ENCODE measurements at places on chromosomes 6 and 20.

DNA sequence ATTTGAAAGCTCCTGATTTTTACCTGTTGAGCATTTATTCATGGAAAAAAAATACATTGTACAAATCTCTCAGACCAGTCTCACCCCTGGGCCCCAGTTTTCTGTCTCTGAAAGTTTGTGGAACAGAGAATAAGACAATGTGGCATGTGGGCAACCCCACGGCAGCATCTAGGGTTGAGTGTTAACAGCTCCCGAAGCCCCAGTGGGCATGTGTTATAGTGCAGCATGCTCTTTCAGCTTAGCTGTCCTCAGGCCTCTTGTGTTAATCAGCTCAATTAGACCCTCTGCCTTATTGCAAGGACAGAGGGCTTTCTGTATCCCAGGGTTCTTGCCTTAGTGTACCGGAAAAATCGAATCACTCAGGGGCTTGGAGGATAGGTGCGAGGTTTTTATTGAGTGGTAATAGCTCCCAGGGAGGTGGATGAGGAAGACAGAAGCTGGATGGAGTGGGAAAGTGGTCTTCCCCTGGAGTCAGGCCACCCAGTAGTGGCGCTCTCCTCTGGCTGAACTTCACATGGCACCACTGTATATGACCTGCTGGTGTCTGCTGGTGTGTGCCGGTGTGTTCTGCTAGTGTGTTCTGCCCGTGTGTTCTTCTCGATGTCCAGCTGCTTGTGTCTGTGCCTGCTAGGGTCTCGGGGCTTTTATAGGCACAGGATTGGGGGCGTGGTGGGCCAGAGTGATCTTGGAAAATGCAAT lies 382.8 kb downstream of the EPM2A start:
- no peak for DNase-seq

DNA sequence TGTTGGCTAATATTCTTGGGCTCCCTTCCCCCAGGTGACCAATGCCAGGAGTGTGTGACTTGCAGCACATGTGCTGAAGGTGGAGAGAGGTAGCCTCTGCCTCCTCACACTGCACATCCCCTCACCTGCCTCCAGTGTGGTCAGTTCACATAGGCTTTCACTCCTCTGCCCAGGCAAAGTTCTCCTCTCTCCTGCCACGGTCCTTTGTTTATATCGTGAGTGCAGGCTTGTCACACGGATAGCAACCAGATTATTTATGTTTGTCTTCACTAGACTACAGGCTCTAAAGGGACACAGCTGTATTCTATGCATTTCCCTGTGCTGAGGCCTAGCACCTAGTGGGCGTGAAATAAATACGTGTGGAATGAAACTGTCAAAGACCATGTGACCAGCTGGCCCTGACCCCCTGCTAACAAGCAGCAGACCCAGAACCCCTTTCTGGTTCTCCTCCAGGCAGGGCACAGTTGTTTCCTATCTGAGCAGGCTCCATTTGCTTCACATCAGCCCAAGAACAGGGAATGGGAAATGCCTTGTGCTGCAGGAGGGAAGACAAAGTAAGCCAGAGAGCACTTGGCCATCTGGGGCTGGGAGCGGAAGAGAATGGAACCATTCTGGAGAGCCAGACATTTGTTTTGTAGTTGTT lies 42.3 kb downstream of the UNC5CL start:
- no peak for DNase-seq

GRCh38 chr20:63126876-63127699 lies 88.8 kb downstream of the YTHDF1 start:
- no peak for DNase-seq

GRCh38 chr6:45480752-45481415 lies 103.2 kb upstream of the SUPT3H start:
- no peak for DNase-seq

GRCh38 chr6:69061066-69061465 lies 426.0 kb downstream of the ADGRB3 start:
- DNase-seq: no peak
